NCI-H1092 (cell line): ENCODE measurements at places on chromosomes 12 and 14.

DNA sequence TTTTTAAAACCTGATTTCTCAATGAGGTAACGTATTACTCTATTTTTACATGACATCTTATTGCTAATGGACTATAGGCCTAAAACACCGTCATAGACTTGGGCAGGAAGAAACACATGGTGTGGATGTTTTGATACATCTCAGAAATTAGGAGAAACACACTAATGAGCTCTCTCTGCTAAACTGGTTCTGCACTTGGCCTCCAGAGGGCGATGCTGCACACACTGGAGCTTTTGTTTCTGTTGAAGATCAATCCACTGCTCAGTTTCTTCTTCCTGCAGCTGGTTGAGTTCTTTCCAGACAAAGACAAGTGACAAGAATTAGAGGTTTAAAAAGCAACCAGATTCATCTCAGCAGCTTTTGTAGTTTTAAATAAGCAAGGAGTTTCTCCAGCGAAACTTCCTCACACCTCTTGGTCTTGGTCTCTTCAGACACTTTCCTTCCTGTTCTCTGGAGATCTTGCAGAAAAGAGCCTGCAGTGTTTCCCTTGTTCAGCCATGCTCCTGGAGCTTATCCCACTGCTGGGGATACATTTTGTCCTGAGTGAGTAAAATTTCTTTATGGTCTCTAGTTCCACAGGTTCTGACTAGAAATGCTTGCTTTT, 178.5 kb upstream of the OR4E1 start:
- no peak for DNase-seq

- DNase-seq = no peak
Observed at GRCh38 chr12:12626471-12626870, 14.8 kb downstream of the CREBL2 start.

DNA sequence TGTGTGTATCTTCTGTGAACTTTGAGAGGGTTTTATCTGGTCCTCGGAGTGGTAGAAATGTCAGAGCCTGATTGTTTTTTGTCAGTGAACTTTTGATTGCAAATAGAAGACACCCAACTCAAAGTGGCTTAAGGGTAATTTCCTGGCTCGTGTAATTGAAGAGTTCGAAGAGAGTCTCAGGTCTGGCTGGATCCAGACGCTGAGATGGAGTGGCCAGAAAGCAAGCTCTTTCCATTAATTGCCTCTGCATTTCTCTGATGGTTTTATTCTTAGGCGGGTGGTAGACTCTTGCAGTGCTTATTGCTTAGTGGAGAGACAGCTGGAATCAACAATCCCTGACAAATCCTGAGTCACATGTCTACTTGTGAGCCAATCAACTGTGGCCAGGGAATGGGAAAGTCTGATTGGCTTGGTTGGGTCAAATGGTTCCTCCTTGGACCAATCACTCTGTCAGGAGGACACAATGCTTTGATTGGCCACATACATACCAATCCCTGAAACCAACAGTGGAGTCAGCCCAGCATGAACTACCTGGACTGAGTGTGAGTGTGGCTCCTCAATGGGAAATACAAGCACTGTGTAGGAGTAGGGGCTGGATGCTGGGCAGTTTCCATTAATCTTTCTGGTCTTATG, 330.5 kb downstream of the AACS start:
- DNase-seq = no peak

GRCh38 chr14:54002653-54003052, 46.0 kb upstream of the BMP4 start:
- DNase-seq = no peak

DNA sequence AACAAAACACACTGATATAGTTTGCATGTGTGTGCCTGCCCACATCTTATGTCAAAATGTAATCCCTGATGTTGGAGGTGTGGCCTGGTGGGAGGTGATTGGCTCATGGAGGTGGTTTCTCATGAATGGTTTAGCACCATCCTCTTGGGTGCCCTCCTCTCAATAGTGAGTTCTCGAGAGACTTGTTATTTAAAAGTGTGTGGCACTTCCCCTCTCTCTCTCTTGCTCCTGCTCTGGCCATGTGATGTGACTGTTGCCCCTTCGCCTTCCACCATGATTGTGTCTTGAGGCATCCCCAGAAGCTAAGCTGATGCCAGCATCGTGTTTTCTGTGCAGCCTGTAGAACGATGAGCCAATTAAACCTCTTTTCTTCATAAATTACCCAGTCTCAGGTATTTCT, 454.1 kb upstream of the DCN start:
- no peak for DNase-seq

GRCh38 chr12:47823422-47824086, 3.9 kb upstream of the HDAC7 start:
- no peak for DNase-seq

DNA sequence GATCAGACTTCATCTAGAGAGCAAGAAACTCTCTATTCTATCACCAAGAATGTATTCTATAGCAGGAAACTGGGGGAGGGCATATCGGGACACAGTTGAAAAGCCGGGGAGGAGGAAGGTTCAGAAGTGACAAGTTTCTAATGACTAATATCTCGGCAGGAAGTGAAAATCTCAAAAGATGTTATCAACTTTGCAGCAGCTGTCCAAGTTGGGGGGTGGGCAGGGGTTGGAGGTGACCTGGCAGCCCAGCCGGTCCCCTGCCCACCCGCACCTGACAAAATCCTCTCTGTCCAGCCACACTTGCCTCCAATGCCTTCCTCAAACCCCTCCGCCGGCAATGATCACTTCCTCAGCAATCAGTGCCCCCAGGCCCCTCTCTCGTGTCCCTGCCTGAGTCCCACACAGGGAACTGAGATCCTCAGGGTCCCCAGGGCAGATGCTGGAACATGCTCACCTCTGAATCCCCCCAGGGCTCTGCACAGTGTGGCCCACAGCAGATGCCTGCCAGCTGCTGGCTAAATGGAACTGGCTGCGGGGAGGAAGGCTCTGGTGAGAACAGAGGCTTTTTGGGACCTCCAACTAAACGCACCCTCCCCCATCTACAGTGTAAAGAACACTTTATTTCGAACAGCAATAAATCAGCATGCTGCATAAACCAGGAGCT, 43.9 kb downstream of the CCDC88C start:
- peak; percentile 31 for DNase-seq

GRCh38 chr12:29754235-29755189, 29.2 kb downstream of the TMTC1 start:
- DNase-seq = no peak

- DNase-seq = no peak
Observed at GRCh38 chr14:26761532-26761931, 163.7 kb upstream of the NOVA1 start.

GRCh38 chr12:88433997-88434703, 146.1 kb downstream of the KITLG start:
- no peak for DNase-seq
